ENCODE measurements at places on chromosomes 2 and 18.

DNA sequence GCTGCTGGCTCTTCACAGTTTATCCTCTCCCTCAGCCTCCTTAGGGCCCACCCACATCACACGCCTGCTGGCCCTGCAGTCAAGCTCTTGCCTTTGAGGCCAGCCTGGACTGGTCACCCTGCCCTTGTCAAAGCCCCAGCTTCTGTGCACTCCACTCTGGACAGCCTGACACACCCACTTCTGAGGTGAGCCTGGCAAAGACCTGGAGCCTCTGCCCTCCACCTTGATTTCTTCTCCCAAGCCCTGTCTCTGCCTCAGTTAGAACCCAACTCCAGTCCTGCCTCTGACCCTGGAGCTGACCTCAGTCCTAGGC, 37.0 kb upstream of the TAF1B start:
- no peak for DNase-seq

DNA sequence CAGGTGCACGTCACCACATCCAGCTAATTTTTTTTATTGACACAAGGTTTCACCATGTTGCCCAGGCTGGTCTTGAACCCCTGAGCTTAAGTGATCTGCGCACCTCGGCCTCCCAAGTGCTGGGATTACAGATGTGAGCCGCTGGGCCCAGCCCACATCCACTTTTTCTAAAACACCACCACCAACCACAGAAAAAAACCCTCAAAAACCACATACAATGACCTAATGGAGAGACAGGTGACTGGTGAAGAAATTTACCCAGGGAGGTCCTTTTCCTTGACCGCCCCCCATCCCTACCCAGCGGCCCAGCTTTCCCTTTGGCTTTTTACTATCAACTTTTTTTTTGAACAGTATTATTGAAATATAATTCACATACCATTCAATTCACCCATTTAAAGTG, 47.9 kb downstream of the CACNB4 start:
- DNase-seq, result no peak

- DNase-seq, result no peak
Measured at GRCh38 chr2:167582619-167583018, 664.8 kb downstream of the STK39 start.

DNA sequence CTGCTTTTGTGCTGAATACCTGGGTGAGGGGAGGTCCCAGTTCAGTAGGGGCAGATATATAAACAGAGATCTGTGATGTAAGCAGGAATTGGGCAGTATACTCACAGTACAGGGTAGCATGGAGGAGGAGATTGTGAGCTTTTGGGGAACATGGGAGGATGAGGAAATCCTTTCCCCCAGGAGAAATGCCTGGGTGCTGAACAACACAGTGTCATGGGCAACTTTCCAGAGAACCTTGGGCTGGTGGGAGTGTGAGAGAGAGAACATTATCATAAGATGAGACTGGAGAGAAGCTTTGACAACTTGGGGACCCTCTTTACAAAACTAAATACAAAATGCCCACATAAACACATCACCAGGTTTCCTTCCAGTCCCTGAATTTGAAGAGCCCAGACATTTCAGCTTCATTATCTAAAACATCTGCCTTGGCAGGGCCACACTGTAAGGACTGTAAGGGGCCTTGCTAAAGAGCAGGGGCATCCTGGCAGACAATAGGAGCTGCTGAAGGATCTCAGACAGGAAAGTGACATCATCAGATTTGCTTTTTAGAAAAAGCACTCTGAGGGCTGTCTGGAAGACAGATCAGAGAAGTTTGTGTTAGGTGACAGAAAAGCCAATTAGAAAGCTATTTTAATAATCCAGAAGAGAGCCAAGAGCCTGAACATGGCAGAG, 303.1 kb upstream of the FBXO11 start:
- peak; percentile 32 for DNase-seq

- DNase-seq, result no peak
Measured at GRCh38 chr2:196169516-196169915, 1.9 kb downstream of the STK17B start.

DNA sequence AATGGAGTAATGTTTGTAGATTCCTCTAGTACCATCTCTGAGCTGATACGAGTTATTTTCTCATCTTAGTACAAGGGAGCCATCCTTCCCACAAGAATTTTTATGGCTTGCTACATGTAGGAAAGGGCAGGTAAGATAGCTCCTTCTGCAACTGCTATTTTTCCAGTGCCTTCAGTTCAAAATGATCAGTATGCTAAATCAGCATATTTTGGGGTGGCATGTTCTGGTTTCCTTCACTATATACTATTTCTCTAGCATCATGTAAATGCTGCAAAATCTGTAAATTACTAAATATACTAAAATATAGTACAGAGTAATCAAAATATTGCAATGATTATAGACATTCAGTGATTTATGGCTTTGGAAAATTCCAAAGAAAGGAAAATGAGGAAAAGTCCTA, 1230.0 kb upstream of the CHAC2 start:
- no peak for DNase-seq

- no peak for DNase-seq
Measured at GRCh38 chr18:24677011-24677410, 216.6 kb downstream of the HRH4 start.

- DNase-seq, result no peak
Measured at GRCh38 chr18:24570716-24571115, 110.3 kb downstream of the HRH4 start.

GRCh38 chr2:73176205-73176880, 26.0 kb upstream of the NOTO start:
- DNase-seq, result no peak

DNA sequence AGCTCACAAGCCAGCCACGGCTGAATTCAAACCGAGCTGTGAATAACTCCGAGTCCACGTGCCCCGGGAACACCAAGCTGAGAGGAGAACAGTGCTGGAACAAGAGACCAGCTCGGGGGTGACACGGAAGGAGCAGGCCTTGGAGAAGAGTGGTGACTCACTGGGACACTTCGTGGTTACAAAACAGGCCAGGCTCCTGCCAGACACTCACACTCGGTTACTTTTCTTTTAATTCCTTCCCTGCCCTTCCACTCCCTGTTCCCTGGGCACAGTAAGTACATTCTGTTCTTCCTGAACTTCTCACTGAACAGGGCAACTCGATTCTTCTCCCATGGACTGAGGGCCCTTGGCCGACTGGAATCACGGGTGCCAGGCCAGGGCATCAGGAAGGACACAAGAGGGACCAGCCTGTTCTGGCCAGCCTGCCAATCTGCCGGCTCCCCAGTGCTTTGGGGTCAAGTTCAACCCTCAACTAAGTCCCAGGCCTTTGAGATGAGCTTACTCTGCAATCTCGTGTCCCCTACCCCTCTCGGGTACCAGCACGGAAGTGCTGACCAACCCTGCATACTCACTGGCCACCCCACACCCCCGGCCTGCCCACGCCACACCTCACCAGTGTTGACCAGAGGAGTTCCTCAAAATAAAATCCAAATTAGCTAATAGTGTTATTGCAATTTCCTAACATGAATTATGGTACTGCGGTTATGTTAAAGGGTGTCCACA, 87.5 kb downstream of the TFCP2L1 start:
- peak; percentile 64 for DNase-seq

DNA sequence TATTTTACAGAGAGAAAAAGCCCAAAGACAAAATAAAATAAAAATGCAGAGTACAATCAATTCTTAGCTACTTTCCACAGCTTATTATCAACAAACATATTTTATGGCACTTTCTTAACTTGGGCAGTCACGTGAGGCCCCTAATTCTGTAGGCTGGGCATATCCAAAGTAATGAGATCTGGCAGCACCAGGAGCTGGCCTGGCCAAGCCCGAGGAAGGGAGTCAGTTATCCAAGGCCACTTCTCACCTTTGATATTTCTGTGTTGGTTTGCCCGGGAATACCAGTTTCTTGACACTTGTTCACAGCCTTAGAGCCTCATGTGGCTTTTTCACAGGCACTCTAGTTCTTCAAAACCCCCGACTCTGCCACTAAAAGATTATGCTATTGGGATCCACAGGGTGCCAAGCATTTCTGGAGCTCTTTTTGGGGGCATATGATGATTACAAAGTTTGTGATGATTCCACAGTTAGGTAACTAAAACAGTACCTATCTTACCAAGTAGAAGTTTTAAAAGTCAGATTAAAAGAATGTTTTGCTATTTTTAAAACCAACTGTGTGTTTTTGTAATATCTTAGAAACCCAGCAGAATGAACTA, 90.4 kb downstream of the MEP1B start:
- DNase-seq, result no peak

GRCh38 chr2:85181134-85181631, 48.0 kb downstream of the TCF7L1 start:
- peak; percentile 56 for DNase-seq

- peak; percentile 95 for DNase-seq
Measured at GRCh38 chr2:133841900-133842299, 273.6 kb upstream of the NCKAP5 start.

GRCh38 chr2:138277062-138277461, 224.5 kb upstream of the SPOPL start:
- no peak for DNase-seq

DNA sequence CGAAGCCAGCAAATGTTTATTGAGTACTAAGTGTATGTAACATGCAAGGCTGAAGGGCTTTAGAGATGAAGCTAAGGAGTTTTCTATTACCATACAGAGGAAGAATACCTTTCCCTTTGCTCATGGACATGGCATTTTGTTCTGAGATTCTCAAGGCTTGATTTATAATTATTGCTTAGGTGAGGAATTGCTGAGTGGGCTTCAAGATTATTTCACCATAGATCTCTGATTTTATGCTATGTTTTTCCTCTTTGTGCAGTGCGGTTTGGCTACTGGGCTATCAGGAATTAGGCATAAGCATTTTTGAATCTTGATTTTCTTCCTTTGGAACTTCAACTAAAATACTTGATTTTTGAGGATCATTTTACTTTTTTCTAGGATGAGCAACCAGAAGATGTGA, 42.5 kb downstream of the VRK2 start:
- DNase-seq, result no peak

DNA sequence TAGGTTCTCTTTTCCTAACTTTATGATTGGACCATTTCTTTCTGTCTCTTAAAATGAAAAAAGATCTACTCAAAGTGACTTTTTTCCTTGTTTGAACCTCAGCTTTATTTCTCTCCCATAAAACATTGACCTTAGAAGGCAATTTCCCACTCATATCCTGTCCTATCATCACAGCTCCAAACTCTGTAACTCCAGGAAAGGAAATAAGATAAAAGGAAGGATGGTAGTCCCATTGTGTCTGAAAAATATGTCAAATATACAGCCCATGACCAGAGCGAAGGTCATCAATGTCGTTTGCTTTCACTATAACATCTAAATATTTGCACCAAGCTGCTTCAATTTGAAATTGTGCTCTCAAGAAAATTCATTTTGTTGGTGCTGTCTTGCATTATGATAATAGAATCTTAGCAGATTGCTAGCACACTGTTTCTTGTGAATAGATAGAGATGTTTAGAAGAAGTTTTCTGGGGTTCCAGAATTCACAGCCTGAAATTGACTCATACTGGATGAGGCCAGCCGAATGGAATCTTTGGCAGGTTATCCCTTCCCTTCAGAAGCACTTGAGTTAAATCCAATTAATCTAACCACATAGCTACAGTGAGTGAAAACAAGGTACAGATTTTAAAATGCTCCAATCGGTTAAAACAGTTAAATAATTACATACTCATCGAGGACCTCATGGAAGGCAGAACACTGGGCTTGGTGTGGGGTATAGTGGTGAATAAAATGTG, 95.1 kb downstream of the CRIM1 start:
- no peak for DNase-seq

DNA sequence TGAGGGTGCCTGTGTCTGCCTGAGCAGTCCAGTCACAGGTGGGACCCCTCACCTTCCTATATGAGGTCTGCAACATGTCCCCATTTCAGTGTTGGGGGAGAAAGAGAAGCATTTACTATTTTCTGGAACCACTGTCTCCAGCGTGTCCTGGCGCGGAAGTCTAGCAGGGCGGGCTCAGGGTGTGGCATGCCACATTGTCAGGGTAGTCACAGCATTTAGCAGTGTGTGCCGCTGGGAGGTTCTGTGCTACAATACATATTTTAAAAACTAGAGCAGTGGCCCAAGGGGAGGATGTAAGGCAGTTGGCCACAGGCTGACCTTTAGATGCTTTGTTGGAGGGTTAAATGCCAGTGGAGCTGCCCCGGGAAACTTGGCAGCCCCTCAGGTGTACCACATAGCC, 12.5 kb downstream of the UBE2F start:
- no peak for DNase-seq

GRCh38 chr2:155350783-155351580, 652.5 kb downstream of the KCNJ3 start:
- no peak for DNase-seq

GRCh38 chr2:32960647-32961403, 14.1 kb downstream of the LTBP1 start:
- no peak for DNase-seq

DNA sequence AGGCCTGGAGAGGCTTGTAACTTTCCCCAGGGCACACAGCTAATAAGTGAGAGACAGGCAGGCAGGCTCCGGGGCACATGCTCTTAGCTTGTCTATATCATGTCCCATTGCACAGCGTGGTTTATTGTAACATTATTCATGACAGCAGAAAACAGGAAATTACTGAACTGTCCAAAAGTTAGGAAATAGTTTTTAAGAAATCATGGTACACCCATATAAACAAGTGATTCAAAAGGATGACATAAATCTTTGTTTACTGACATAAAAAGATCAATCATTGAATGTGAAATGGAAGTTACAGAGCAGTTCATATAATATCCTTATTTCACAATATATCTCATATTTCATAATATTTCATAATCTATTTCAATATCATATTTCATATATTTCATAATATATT, 34.3 kb upstream of the TXNDC2 start:
- no peak for DNase-seq

- DNase-seq, result no peak
Measured at GRCh38 chr2:105797298-105797819, 52.6 kb downstream of the NCK2 start.

GRCh38 chr18:30432349-30432748, 610.2 kb downstream of the DSC3 start:
- no peak for DNase-seq

- DNase-seq, result no peak
Measured at GRCh38 chr18:69651243-69651642, 250.6 kb downstream of the DOK6 start.

DNA sequence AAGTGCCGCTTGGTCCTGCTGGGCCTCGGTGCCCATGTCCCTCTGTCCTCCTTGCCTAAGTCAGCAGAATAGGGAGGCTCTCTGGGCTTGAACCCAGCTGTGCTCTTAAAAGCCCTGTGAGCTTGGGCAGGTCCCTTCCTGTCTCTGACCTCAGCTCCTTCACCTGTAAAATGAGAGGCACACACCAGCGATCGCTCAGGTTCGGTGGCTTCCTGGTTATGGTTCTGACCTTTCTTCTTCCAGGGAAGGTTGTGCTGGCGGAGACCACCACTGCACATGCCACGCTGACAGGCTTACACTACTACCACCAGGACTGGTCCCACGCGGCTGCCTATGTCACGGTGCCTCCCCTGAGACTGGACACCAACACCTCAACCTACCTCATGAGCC, 36.1 kb upstream of the MAPRE3 start:
- no peak for DNase-seq

DNA sequence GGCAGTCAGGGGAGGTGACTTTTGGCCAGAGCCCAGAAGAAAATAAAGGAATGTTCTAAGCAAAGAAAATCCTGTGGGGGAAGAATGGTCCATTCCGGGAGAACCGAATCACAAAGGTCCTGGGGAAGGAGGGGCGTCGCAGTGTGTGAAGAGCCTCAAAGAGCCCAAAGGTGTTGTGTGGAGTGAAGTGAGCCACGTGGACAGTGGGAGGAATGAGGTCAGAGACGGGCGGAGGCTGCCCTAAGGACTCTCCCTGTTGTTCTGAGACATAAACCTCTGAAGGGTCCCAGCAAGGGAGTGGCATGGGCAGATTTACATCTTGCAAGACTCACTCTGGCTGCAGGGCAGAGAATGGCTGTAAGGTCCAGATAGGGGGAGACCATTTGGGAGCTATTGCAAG, 91.3 kb upstream of the SEC11C start:
- no peak for DNase-seq
